ENCODE measurements at places on chromosomes 12 and 14.

DNA sequence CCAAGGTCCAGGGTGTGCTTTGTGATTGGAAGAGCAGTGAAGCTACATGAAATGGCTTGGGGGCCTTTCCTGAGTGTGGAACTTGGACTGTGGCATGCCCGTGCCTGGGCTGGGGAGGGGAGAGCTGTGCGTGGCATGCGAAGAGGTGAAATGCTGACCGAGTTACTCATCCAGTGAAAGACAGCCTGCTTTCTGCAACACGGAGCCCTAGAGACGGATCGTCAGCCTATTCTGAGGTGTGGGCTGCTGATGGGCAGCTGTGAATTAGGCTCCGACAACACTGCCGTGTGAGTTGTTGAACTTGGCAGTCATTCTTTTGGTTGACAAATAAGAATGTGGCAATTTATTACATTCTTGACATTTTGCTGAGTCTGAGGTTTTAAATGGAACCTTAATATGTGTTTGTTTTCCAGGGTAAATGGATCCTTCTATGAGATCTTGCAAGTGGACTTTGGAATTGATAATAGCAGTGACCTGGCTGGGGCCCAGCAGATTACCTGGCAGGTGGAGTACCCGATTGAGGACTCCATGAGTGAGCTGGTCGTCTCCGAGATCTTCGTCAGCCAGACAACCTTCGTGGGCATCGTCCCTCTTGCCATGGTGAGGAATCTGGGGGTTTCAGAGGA is 453.9 kb downstream of the AACS start:
- no peak for DNase-seq

GRCh38 chr12:132189378-132190011 is 45.2 kb downstream of the NOC4L start:
- peak; percentile 83 for DNase-seq

- no peak for DNase-seq
Measured at GRCh38 chr14:63276492-63277342, 42.0 kb downstream of the GPHB5 start.

GRCh38 chr12:120762086-120762485 is 36.5 kb downstream of the ACADS start:
- no peak for DNase-seq

- DNase-seq: no peak
Measured at GRCh38 chr12:61713121-61713520, 547.1 kb upstream of the USP15 start.

- no peak for DNase-seq
Measured at GRCh38 chr14:101506926-101507835, 54.1 kb upstream of the DIO3 start.

DNA sequence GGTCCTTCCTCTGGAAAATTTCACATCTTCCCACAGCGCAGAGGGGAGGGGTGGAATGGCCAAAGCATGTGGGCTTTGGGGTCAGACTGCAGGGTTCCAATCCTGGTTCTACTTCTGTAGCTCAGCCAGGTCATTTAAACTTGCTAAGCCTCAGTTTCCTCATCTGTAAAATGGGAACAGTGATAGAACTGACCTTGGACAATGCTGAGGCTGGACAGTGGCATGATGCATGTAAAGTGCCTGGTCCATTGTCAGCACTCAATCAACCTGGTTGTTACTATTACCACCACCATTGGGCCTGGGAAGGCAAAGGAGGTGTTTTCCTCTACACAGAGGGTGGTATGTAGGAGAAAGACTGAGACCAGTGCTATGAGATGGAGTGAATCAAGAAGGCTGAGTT is 162.8 kb downstream of the VRK1 start:
- DNase-seq: no peak

GRCh38 chr12:89889062-89889461 is 180.4 kb upstream of the ATP2B1 start:
- DNase-seq: no peak

DNA sequence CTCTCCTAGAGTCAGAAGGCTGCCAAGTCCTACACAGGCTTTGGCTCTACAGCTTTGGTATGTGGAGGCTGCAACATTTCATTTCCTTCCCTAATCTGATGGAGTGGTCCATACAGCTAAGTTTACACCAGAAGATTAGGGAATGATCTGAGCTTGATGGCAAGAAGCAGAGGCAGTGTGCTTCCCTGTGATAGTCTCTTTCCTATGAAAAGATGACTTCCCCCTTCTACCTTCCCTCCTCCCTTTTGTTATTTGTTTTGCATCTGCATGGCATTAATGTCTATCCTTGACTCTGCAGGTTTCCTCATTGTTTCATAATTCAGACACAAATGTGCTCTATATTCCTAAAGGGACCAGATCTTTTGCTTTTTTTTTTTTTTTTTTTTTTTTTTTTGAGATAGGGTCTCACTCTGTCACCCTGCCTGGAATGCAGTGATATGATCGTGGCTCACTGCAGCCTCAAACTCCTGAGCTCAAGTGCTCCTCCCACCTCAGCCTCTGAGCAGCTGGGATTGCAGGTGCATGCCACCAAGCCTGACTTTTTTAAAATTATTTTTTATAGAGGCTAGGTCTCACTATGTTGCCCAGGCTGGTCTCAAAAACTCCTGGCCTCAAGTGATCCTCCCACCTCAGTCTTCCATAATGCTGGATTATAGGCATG is 76.3 kb downstream of the GRIP1 start:
- DNase-seq: no peak

DNA sequence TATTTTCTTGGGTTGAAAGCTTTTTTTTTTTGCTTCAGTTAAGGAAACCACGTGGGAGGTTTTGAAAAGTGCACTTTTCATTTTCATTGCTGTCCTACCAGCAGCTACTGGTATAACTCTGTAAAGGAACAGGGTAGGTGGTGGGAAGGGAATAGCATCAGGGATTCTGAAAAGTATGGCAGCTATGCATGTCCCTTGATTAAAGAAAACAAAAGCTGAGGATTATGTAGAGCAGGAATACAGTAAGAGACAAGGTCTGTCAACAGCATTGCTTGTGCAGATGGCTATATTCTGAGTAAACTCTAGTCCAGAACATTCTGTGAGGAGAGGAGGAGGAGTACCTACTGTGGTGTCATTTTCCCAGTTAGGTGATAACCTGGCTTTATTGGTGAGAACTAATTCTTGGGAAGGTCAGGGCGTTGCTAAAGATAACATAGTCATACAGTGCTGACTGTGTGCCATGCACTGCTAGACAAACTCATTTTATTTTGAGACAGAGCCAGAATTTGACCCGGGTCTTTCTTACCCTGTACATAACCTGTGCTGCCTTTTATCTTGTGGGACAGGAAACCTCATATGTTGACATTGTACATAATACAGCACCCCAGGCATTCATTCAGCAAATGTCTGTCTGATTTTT is 80.3 kb upstream of the TRAF3 start:
- DNase-seq: no peak

- no peak for DNase-seq
Measured at GRCh38 chr14:68219407-68219806, 399.8 kb downstream of the RAD51B start.

DNA sequence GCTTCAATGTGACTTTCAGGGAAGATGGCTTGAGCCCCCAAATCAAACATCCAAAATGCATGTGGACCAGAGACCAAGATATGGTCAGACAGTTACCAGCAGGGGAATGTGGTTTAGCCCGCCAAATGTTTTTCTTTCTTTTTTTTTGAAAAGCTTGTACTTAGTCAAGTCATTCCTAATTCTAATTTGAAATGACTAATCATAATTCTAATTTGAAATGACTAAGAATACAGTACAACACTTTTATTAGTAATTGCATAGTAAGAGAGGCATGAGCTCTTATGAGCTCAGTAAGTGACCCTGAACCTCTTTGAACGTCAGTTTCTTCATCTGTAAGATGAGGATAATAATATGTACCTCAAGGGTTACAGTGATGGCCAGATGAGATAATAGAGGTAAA is 72.4 kb downstream of the HECTD4 start:
- no peak for DNase-seq

- no peak for DNase-seq
Measured at GRCh38 chr12:46459861-46460545, 87.4 kb upstream of the SLC38A2 start.

DNA sequence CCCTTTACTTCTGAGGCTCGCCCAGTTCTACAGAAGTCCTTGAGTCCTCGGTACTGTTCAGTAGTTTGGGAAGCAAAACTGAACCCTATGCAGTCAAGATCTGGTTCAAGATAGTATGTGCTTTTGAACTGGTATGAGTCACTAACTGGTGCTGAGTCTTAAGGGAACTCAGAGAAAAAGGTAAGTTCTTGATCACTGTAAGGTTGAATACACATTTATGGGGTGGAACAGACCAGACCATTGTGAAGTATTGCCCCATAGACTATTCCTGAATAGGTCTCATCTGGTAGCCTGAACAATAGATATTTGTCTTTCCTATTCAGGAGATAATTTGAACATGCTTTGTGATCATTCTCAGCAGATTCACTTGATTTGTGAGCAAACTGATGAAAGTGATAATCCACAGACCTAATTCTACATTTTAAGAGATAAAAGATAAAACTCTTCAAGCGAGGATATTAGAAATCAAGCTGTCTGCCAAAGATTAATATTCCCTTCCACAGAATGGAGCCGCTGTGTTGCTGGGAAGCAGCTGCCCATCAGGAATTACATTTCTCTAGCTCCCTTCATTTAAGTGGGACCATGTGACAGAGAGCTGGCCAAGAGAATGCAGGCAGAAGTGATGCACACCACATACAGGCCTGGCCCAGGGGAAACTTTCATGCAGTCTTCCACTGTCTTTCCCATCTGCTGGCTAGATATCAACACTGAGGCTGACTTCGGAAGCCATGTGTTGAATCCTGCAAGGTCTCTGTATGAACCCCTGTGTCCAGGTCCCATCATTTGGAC is 369.8 kb upstream of the GARIN6 start:
- DNase-seq: no peak

DNA sequence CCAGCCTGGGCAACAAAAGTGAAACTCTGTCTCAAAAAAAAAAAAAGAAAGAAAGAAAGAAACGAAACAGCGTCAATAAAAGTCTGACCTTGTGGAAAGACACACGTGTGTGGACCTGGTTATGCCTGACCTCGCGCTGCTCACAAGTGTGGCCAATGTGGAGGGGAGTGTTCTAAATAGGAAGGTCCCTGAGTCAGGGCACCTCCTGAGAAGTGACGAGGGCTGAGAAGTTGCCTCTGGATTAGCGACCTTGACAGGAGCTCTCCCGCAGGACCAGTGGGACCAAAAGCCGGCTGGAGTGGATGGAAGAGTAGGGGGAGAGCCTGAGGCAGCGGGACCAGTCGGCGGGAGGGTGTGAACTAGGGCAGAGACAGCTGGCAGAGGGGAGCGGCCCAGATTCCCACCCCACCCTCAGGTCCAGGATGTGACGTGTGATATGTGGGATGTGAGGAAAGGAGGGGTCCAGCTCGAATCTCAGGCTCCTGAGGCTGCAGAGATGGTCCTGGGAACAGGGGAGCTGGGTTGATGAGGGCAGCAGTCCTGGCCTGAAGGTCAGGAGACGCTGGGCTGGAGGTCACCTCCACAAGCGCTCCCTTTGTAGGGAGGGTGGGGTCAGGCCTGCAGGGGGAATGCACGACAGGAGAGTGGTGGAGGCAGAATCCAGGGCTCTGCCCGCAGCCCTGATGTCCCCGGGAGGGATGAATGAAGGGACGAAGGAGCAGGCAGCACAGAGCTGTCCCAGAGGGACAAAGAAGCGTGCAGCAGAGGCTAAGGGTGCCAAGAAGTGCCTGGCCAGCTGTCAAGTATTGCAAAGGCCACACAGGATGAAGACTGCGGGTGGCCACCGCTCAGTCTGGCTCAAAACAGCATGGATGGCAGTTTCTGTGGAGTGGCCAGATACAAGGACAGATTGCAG is 24.8 kb upstream of the GPR68 start:
- no peak for DNase-seq

DNA sequence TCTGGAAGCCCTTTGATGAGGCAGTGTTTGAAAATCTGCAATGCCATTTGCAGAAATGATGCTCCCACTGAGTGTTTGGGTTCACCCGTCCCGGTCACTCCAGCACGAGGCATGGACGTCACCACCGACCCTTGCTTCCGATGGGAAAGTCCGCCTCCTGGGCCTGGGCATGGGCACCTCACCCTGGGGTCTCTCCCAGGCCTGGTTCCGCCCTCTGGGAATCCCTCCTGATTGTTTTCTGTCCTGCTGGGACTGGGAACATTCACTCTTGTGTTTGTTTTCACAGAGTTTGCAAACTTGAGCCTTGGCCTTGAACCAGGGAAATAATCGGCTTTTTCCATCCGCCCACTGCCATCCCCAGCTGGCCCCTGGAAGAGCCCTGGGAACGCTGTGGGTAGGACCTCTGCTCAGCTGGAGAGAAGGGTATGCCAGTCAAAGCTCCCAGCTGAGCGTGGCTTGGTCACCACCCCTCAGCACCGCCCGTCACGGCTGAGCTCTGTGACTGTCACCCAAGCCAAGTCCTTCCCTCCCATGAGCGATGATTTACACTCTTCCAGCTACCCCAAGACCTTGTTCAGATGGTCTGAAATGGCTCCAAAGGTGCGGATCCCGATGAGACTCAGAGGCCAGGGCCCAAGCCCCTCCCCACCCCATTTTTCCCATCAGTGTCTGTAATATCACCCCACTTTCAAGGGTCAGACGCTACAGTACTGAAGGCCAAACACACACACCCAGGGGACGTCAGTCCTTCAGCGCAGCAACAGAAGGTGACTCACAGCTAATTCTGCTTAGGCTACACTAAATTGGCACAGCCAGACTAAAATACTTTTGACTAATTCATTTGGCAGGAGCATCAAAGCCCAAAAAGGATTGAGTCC is 34.1 kb upstream of the FZD10 start:
- DNase-seq: no peak

- no peak for DNase-seq
Measured at GRCh38 chr12:8453021-8453513, 2.7 kb upstream of the CLEC6A start.

GRCh38 chr12:75666939-75667334 is 155.5 kb upstream of the KRR1 start:
- DNase-seq: no peak

DNA sequence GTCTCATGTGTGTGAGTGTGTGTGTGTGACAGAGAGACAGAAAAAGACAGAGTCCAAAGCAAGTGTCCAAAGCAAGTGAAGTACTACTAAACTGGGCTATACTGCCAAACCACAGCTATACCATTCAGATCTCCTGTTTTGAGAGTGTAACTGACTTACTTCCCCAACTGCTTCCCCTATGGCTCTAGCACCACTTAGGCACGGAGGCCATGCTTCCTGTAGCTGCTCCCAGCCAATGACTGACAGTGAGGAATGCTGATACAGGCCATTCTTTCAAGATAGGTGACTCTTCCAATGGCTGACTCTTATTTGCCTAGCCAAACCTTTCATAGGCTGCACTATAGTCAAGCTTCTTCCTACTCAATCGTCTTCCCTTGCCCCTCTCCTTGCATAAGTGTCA is 393.2 kb downstream of the BCAT1 start:
- DNase-seq: no peak

DNA sequence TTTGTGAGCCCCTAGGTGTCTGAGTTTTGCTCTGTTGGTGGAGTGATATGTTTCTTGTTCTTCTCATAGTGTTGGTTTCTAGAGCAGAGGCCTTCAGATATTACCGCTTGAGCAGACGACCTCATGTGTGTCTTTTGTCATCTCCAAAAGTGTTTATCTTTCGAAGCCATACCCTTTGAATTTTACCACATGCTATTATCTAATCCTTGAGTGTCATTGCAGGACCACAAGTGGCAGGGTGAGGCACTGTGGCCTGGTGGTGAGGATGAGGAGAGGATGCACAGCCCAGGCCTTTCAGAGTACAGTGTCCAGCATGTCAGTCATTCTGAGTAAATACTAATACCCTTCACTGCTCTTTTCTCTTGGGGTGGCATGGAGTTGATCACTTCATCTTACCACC is 57.2 kb upstream of the CISTR start:
- DNase-seq: no peak

GRCh38 chr12:111404362-111405148 is 1.2 kb upstream of the SH2B3 start:
- peak; percentile 73 for DNase-seq
